NCI-H1694 treated with DMSO at 0.1 percent for 48 hours (cell line): ENCODE measurements at places on chromosomes 6 and 20.

DNA sequence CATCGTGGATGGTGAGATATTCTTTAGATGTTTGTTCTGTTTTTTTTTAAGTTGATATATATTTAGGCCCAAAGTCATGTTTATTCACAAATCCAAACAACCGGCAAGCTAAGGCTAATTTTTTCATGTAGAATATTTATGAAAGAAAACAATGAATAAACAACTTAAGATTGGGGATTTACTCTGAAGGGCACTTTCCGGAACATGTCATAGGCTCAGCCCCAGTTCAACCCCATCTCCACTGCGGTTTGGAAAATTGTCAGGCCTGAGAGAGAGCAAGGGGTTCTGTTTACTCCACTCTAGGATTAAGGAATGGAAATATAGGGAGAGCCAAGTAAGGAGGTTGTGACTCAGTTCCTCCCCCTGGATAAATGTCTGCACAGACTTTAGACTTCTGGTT lies 18.3 kb downstream of the RPS6KA2 start:
- no peak for DNase-seq

GRCh38 chr6:113320653-113321052 lies 536.5 kb upstream of the MARCKS start:
- no peak for DNase-seq

- no peak for DNase-seq
These were observed 159.5 kb downstream of the DLL1 start for GRCh38 chr6:170131351-170131750.

GRCh38 chr20:45935416-45936046 lies 1.0 kb downstream of the PCIF1 start:
- DNase-seq, result no peak

DNA sequence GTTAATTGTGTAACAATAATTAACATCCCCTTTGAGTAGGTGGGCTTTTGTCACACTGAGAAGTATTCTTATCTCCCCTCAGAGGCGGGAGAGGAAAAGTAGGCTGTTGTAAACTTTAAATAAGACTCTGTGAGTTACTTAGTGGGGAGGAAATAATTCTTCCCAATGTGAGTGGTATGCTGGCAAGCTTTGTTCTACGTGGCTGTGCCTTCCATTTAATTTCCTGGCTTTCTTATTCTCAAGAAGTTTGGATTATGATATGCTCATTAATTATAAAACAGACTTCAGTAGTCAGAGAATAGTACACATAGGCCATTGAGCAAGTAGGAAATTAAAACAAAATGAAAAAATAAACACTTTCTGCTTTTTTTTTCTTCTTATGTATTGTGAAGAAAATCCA lies 19.1 kb downstream of the ADGRB3 start:
- DNase-seq, result no peak

GRCh38 chr6:87481931-87482330 lies 9.2 kb downstream of the SLC35A1 start:
- DNase-seq, result no peak

- DNase-seq, result no peak
These were observed 6.2 kb upstream of the DEFB132 start for GRCh38 chr20:251354-251753.

GRCh38 chr20:59565768-59566461 lies 38.4 kb upstream of the PHACTR3 start:
- DNase-seq, result no peak

- DNase-seq, result no peak
These were observed 98.9 kb downstream of the KIF16B start for GRCh38 chr20:16474363-16474762.

DNA sequence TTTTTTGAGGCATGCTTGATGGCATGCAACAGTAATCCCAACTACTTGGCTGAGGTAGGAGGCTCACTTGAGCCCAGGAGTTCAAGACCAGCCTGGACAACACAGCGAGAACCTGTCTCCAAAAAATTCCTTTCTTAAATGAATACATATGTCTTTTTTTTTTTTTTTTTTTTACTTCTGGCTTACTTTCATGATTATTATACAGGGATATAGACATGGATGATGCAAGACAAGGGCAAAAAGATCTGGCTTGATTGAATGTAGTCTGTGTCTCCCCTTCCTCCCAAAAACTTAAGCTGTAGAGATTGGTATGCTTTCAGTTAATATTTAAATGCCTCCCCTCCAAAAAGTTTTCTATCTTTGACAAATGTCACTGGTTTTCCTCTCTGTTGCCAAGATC lies 7.6 kb downstream of the SNX3 start:
- DNase-seq, result no peak
